HS-5 (cell line): ENCODE measurements at places on chromosomes 1 and 21.

DNA sequence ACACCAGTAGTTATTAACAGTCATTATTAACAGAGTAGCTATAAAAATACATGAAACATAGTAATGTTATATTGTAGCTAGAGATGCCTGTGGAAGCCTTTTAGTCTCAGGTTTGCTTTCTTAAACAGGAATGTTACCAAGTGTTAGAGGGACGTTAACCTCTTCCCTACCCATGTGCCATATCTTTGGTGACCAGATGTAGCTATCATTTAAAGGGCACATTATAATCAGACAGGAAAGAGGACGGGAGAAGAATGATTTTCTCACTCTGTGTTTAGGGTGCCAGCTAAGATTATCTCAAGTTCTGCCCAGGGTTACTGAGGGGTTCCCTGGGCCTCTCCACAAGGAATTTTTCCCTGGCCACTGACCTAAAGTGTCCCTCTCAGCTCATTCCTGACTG lies 20.9 kb upstream of the UBL4B start:
- DNase-seq = no peak

- no peak for DNase-seq
These were observed 375.2 kb downstream of the KCNH1 start for GRCh38 chr1:210758761-210759160.

- no peak for DNase-seq
These were observed 345.7 kb downstream of the BARHL2 start for GRCh38 chr1:90371448-90371813.

DNA sequence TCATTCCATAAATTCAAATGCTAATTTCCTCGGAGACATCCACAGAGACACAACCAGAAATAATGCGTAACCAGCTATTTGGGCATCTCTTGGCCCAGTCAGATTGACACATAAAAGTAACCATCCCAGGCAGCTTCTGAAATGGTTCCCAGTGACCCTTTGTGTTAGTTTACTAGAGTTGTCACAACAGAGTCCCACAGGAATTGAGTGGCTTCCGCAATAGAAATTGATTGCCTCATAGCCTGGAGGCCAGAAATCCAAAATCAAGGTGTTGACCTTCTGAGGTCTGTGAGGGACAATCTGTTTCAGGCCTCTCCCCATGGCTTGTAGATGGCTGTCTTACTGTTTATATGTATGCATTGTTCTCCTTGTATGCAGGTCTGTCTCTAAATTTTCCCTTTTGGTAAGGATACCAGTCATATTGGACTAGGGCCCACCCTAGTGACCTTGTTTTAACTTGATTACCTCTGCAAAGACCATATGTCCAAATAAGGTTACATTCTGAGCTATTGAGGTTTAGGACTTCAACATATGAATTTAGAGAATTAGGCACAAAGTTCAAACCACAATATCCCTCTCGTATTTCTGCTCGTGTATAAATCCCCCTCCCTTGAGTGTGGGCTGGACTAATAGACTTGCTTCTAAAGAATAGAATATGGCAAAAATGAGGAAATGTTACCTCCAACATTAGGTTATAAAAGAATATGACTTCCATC lies 78.2 kb upstream of the FGGY start:
- no peak for DNase-seq

DNA sequence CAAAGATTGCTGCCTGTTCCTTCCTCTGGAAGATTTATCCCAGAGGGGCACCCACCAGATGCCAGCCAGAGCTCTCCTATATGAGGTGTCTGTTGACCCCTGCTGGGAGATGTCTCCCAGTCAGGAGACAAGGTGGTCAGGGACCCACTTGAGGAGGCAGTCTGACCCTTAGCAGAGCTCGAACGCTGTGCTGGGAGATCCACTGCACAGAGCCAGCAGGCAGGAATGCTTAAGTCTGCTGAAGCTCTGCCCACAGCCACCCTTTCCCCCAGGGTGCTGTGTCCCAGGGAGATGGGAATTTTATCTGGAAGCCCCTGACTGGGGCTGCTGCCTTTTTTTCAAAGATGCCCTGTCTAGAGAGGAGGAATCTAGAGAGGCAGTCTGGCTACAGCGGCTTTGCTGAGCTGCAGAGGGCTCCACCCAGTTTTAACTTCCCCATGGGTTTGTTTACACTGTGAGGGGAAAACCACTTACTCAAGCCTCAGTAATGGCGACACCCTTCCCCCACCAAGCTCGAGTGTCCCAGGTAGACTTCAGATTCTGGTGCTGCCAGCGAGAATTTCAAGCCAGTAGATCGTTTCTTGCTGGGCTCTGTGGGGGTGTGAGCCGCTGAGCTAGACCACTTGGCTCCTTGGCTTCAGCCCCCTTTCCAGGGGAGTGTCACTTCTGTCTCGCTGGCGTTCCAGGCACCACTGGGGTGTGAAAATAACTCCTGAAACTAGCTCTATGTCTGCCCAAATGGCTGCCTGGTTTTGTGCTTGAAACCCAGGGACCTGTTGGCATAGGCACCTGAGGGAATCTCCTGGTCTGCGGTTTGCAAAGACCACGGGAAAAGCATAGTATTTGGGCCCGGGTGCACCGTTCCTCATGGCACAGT lies 51.1 kb upstream of the PDC start:
- no peak for DNase-seq

DNA sequence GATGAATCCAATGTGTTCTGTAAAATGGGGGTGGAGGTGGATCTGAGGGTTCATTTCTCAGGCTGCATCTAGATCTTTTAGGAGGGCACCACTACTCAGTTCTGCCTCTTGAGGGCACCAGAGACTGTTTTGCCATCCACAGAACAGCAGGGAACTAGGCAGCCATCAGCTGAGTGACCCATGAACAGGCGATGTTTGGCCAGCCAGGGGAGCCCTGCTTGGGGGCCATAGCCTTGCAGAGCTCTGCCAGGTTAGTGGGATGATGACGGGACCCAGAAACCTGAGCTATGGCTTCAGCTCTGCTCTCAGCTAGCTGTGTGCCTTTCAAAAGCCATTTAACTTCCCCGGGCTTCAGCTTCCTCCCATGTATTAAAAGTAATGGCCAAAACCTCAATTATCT lies 13.4 kb upstream of the NOS1AP start:
- no peak for DNase-seq

DNA sequence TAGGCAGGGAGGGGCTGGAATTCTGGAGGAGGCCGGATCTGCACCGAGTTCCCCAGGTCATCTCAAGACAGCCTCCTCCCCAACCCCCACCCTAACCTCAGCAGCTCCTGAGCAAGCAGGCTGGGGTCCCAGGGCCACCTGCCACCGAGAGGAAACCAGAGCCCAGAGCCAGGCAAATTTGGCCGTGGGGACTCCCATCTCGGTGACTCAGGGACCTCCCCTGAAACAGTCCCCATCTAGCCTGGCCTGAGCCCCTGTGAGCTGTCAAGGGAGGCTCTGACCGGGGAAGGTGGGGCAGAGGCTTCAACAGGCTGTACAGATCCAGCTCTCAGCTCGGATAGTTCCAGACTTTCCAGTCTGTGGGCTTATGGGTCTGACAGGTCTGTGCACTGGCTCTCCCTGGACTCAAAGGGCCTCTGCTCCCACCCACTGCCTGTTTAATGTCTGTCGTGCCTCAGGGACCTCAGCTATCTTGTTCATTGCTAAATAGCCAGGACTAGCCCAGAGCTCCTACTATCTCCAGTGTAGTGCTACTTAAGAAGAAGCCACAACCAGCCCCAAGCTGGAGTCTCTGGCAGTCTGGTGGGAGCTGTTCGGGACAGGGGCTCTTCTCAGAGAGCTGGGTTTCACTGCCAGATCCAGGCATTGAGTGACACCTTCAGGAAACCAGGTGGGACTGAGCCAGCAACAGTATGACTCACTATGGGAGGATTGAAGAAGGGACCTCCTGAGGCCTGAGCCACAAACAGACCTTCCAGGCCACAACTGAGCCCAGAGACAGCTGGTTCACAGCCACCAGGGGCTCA lies 25.6 kb downstream of the MATN1 start:
- no peak for DNase-seq
